ENCODE measurements at places on chromosomes 1 and 21.

DNA sequence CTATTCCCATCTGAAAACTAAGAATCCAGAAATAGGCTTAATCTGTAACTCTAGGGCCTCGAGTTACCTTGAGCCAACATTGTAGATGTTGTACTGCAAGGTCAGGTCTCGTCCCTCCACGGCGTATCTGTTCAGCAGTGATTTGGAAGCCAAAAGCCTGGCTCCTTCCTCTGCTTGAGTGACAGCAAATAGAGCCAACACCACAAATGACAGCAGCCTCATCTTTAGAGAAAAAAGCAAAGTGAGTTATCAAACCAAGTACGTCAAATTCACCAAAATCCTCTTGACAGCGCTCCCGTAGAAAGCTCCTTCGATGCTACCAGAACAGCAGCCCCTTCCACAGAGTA lies 832 bp downstream of the SSR2 start:
- no peak for DNase-seq

DNA sequence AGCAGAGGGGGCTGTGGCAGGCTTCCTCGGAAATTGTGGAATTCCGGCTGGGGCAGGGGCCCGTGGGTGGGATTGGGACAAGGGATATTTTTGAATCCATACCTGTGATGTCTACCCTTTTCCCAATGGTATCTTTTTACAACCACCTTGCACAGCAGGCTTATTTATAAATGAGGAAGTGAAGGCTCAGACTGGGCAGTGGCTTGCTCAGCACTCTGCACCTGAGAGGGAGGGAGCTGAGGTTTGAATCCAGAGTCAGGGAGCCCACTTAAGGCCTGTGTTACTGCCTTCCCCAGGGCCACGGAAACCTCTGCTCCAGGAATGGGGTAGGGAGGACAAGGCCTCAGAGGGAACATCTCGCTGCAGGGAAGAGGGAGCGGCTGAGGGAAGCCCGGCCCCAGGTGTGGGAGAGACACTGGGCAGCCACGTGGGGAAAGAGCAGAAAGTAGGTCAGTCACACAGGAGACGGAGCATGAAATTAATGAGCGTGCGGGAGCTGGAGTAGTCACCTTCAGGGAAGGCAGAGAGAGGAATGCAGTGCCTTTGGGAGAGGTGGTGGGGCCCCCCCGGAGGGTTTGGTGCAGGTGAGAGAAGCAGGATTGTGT lies 35.4 kb upstream of the SCMH1 start:
- no peak for DNase-seq

GRCh38 chr1:163291461-163291860 lies 30.3 kb upstream of the NUF2 start:
- DNase-seq = no peak

GRCh38 chr1:110262846-110263631 lies 52.9 kb downstream of the KCNC4 start:
- no peak for DNase-seq

DNA sequence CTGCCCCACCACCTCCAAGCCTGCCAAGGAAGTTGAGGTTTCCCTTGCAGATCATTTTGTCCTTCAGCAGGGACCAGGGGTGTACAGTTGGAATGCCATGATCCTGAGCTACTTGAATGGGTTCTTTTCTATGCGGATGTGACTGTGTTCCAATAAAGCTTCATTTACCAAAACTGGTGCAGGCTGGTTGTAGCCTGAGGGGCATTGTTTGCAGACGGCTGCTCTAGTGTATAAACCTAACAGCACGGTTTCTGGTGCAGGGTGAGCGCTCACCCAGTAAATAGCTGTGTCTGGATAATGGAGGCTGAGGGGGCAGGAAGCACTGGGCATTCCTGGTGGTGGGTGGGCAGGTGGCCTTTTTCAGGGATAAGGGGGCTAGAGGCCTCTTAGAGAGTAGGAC lies 72.7 kb upstream of the ACTL8 start:
- DNase-seq = no peak

DNA sequence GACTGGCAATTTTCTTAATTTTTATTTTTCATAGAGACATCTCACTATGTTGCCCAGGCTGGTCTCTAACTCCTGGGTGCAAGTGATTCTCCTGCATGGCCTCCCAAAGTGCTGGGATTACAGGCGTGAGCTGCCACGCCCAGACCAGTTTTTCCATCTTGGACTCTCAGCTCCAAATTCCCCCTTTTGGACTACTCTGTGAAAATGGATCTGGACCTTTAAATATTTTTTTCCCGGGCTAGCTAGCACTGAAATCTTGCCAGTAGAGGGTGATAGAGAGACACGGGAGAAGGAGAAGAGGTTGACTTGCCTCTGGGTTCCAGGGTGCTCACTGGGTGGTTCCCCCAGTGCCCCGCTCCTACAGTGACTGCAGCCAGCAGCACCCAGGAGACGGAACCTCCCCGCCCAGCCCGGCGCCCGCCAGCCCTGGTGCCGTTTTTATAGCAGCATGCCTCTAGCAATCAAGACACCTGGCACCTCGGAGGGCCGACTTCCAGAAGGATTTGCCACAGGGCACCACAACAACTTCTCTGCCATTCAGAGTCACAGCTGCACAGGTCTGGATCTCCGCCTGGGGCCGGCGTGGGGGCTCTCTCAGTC lies 34.7 kb upstream of the SCCPDH start:
- peak; percentile 61 for DNase-seq

- no peak for DNase-seq
Measured at GRCh38 chr21:44804762-44805161, 3.1 kb upstream of the UBE2G2 start.

DNA sequence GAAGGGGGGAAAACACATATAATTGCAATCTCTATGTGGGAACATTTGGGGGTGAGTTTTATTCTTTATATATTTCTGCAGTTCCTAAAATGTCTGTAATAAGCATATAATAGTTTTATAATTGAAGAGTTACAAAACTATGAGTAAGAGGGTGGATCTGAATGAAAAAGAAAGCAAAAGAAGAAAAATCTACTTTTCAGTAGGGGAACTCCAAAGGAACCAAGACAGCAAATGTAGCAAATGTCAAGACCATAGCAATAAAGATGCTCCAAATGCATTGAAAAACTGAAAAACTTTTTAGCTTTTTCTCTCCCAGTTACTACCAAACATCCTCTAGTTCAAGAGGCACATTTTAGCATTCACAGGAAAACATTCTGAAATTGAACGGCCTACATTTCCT lies 434.8 kb downstream of the LMO4 start:
- DNase-seq = no peak

DNA sequence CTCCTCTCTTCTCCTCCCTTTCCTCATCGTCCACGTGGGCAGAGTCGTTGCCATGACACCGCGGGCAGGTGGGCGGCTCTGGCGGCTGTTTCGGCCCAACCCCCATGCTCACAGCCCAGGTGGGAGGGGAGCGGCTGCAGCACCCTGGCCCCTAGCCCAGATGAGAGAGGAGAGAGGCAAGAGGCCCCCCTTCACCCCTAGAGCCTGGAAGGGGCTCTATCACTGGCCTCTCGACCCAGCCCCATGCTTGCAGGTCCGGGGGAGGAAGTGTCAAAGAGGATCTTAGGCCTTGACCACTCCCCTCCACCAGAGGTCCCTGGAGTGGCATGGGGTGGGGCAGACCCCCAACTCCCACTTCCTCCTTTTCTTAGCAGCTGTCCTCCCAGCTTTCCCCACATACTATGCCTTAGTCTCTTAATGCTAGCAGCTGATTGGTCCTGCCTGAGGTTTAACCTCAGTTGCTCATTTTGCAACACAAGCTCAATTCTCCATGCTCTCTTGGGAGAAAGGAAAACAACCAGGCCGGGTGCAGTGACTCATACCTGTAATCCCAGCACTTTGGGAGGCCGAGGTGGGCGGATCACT lies 10.4 kb downstream of the DLGAP3 start:
- DNase-seq = no peak

Data from HEK293T (cell line).